Right atrium auricular region (tissue), 2 donors: ENCODE measurements at places on chromosomes 7 and 10.

DNA sequence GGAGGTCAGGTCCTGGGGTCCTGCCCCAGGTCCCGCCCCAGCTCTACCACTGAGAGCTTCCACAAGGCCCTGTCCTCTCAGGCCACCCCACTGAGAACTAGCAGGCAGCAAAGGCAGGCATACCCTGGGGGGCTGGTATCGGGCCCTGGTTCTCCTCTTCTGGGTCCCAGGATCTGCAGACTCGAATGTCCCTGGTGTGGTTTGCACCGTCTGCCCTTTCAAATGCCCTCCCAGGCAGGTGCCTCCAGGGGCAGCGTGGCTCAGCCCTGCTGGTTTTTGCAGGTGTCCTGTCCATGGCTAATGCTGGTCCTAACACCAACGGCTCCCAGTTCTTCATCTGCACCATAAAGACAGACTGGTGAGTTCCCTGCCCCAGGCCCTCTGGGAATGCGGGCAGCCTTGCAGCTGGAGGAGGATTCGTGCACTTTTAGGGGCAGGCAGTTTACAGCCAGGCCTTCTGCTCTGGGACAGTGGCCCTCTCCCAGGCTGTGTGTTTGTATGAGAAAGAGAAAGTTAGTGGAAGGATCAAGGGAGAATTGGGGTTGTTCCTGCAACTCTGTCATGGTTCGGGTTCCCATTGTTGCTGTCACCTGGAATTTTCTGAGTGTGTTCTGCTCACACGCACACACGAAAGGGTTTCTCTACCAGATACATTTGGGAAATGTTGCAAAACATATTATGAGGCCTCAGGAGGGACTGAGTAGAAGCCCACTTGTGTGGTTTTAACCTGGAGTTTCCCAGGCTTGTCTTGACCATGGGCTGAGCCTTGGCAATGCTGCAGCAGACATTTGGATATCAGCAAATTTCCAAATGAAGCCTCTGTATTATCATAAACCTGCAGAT lies 5.0 kb downstream of the PPIF start:
- no peak for DNase-seq

DNA sequence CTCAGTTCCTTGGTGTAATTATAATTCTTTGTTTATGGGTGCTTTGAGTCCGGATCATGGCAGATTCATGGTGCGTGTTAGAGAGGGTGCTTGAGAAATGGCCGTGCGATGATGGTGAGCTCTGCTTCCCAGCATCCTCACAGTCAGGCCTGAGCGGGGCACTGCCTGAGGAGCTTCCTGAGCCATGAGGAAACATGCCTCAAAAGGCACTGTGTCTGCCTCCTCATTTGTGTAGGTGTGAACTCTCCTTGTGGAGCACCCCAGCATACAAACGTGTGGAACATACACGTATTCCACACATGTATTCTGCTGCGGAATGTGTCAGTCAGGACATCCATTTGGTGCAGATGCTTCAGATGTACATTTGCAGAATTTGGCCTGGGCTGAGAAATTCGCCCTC lies 205.4 kb downstream of the CELF2 start:
- no peak for DNase-seq

GRCh38 chr10:30059209-30060107 lies at the start of gene JCAD:
Gene JCAD (minus strand): TSS chr10:30059586. CDS start chr10:30047812, 11,774 bp downstream.
- peak; percentile 78 for DNase-seq

DNA sequence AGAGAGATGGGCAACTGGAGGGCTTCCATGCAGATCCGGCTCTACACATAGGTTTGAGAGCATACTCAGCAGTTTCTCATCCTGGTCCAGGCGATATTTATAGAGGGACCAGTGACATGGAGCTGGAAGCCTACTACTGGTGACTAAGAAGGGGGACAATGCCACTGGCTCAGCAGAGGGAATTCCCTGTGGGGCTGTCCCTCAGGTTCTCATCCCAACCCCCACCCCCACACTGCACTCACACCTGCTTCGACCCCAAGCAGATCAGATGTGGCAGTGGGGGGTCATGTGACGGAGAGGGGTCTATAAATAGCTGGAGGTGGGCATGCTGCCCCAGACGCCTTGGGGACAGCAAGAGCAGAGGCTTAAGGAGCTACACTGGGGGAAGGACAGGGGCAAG lies at the start of gene CLCN1:
Gene CLCN1 (plus strand): TSS at position 336 of the 400 bp plus-strand sequence. CDS start 102 bp downstream, outside the sequence.
- DNase-seq = no peak

GRCh38 chr7:80088705-80089104 lies 45.9 kb upstream of the GNAI1 start:
- no peak for DNase-seq

DNA sequence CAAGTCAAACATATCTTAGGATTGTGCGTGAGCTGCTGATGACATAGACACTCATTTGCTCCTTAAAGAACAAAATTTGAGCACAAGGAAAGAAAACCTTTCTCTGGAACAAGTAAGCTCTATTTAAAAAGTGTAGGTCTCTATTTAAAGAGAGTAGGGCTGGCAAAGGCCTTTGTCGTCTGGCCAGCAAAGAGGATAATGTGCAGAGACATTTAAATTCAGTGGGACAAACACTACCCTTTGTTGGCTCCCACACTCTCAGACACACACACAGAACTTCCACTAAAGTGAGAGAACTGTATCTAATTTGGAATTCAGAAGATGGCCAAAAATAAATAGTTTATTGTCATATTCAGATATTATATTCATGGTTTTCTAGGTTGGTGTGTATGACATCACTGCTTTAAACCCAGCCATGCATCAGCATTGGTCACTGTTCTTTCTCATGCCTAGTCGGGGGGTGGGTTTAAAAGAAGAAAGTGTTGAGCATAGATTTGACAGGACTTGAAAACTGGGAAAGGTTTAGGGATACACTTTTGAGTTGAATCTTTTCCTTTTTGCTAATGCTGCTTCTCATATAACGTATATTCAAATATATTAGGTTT lies 49.5 kb upstream of the HDAC9 start:
- DNase-seq = no peak

GRCh38 chr10:31036209-31036608 lies 4.5 kb upstream of the ZNF438 start:
- no peak for DNase-seq

DNA sequence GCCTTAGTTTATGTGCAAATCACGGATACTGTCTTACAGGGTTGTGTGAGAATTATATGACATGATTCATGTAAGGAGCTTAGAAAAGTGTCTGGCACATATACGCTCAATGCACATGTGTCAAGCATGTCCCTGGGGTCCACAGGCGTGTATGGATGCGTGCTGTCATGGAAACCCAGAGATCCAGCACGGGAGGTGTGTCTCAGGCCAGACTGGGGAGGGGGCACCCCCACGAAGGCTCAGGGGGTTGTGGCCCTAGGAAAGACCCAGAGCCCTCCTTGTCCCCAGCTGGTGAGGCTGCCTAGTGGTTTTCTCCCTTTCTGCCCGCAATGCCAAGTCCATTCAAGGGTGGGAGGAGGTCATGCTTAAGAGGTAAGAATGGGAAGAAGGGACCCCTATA lies 9.1 kb downstream of the BTBD16 start:
- DNase-seq = no peak

- DNase-seq = no peak
Observed at GRCh38 chr10:79129361-79129997, 60.7 kb downstream of the ZMIZ1 start.

GRCh38 chr7:140084142-140084655 lies 21.4 kb upstream of the PARP12 start:
- DNase-seq = no peak

GRCh38 chr7:158351481-158351880 lies 236.1 kb downstream of the PTPRN2 start:
- no peak for DNase-seq

DNA sequence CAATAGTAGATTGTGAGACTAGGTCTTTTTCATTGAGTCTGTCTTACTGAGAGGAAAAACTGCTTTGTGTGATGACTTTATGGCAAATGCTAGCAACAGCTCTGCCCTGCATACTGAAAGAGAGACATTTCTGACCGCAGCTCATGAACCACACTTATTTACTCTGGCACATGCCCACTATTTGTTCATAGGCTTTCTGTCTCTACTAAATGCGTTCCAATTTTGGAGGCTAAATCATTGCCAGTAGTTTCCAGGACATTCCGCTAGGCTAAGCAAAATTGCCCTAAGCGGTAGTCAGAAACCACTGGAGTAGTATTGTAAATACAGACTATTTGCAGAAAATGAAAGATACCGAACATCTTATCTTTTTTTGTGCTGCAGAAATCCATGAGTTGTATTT lies 55.6 kb upstream of the DLX6 start:
- DNase-seq = no peak

- no peak for DNase-seq
Observed at GRCh38 chr7:69109246-69109645, 489.0 kb upstream of the AUTS2 start.

DNA sequence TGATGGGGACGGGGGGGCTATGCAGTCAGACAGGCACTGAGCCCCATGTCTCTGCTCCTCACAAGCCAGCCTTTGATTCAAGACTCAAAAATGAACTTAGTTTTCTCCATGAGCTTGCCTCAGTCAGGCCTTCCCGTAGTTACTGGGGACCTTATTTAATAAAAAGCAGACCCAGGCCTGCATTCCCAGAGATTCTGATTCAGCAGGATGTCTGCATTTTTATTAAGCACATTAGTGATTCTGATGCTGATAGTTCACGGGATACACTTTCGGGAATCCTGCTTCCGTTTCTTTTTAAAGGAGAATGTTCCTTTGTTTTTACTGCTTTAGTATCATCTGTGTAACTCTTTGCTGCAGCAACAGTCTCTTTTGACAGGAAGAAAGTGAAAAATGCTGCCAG lies 28.3 kb upstream of the PLPP4 start:
- no peak for DNase-seq

GRCh38 chr10:121804460-121804859 lies 123.4 kb downstream of the ATE1 start:
- no peak for DNase-seq

DNA sequence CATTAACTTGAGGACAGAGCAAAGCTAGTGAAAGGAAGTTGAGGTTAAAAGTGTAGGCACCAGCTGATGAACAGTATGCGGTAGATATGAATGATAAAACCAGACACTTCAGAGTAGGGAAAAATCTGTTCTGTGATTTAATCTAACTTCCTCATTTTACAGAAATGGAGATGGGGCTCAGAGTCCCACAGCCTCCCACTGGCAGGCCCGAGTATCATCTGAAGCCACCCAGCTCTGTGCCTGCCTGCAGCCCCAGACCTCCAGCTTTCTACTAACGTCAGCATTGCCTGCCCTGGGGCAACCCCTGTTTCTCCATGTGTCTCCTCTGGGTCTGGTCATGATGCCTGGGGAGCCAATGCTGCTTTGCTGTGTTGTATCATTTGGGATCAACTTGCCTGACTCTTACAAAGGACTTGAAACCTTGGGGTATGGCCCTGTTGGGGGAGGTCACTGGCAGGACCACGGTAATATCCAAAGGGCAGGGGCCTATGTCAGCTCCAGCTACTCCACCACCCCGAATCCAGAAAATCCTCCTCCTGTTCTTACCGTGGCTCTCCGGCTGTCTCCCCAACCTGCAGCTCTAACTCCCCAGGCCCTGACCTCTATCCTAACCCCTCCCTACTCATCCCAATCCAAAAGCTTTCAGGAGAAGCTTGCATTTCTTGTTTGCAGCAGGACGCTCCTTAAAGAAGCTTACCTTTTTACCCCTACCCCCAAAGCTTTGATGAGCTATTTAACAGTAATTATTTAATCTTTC lies 56.2 kb upstream of the NPY start:
- no peak for DNase-seq

DNA sequence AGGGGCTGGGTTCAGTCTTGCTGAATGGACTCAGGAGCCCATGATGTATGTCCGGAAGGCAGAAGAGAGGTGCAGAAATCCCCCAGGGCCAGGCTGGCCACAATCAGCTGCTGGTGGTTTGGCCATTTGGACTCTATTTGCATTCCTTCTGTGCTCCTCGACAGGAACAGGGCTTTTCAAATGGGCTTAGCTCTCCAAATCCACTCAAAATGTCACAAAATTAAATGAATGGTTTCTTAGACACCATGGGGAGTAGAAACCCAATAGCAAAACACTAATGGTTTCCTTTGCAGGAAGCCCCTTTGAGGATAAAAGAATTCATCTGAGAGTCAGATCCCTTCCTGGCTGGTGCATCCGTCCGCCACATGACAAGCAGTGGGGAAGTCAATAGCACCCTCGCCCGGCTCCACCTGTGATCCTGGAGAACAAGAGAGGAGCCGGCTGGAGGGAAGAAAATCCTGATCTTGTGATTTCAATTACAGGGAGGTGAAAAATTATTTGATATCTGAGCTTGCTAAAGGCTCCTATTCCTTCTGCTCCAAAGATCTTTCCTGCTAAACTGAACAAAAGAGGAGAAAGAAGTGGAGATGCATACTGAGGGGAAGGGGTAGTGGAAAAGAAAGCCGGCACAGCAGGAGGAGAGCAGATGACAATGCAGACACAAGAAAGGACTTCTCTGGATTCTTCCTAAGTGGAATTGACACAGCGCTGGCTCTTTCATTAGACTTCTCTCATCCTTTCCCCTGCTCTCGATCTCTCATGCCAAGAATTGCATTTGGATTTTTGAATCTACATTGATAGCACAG lies 190.7 kb downstream of the C7orf25 start:
- no peak for DNase-seq

DNA sequence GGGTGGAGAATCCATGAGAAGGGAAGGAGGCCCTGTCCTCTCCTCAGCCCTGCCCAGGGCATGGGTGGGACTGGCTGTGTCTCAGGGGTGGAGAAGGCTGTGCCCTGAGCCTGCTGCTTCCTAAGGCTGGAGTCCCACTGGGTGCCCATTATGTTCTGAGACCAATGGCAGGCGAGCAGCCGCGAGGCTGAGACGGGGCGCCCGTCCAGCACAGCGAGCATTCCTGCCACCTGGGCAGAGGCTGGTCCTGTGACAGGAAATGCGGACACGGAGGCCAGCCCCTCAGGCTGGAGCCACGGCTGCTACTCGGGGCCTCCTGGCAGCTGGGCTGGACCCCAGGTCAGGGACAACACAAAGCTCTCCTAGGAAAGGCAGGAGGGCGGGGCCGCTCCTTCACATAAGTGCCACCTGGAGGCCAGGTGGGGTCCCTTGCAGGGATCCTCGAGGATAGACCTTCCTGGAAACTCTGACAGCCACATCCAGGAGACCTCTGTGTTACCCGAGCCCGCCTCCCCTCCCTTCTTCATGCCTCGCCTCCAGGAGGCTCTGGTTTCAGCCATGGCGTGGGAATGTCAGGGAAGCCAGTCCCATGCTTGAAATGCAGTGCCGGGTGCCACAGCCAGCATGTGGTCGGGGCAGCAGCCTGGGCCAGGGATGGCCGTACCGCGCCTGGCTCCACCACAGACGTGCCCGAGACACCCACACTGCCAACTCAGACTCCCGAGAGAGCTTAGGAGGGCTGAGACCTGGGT lies 173.9 kb downstream of the USP6NL start:
- DNase-seq = peak; percentile 30

GRCh38 chr10:71038921-71039320 lies 150.6 kb upstream of the PCBD1 start:
- DNase-seq = no peak

GRCh38 chr7:139230023-139230422 lies 1.0 kb upstream of the UBN2 start:
- DNase-seq = no peak

DNA sequence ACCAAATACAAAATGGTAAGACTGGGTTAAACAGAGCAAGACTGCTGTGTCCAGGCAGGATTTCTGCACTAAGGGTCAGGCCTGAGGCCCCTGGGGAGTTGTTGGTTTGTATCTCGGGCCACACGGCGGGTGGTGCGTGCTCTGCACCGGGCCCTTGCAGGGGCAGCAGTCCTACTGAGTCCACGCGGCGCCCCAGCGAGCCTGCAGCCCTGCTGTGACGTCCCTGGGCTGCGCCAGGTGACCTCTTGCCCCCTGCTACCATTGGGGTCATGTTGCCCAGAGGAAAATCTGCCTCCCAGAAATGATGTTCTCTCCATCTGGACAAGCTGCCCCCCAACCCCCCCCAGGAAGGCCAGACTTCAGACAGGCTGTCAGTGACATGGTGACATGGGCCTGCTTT lies 281.5 kb downstream of the CELF2 start:
- DNase-seq = no peak
